ENCODE measurements at places on chromosomes 6 and 20.

GRCh38 chr6:98380589-98380988, 453.8 kb upstream of the POU3F2 start:
- no peak for DNase-seq

- DNase-seq = peak; percentile 55
Measured at GRCh38 chr6:24883618-24884017, 52.1 kb downstream of the RIPOR2 start.

GRCh38 chr6:7578931-7579330, 11.1 kb upstream of the SNRNP48 start:
- no peak for DNase-seq

GRCh38 chr6:137900815-137901214, 33.8 kb downstream of the TNFAIP3 start:
- DNase-seq = no peak

- DNase-seq = peak; percentile 26
Measured at GRCh38 chr6:30960907-30961673, 20.3 kb downstream of the MUCL3 start.

All from cardiac fibroblast (primary cell).